Ovary (tissue), 10 donors: ENCODE measurements at places on chromosomes 2 and 18. TPM values are rescaled to one million over a fixed set of nuclear protein-coding genes. Genes with fewer than 3 reads are reported as not detected.

DNA sequence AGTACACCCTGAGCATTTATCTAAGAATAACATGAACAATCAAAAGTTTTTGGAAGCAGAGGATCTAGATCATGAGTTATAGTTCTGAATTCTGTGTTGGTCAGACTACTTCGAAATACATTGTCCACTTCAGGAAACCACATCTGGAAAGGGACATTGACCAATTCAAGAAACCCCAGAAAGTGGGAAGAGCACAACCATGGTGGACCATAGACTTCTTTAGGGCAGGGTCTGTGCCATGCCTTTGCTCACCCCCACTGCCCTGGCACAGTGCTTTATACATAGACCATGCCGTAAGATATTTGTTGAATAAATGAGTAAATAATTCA is 44.3 kb upstream of the CYP1B1 start:
- no peak for DNase-seq

DNA sequence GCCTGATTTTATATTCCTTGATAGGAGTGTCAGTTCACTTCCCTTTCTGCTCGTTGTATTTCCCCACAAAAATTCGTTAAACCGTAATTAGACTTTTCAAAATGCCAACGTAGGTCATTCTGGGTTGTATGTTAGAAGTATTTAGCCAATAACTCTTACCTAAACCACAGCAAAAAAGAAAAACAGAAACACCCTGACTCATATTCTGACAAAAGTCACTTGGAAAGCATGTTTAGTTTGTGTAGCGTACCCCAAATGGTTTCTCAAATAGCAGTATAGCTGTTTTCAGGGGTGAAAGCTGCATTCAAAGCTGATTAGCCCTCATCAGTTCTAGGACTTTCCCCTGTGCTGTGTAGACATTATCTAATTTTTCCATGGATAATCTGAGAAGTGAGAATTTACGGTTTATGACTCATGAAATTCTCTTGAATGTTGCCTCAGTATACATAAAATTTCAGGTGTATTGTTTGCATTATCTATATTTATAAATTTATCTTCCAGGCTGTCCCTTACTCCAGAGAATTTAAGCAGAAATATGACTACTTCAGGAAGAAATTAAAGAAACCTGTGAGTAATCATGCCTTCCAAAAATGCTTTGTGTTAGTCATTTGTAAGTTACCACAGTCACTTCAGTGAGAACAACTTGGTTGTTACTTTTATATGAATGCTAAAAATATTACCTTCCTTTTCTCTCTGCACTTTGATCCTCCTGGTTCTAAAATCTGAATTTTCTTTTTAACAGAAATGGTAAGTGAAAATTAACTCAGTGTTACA is 264.9 kb downstream of the ALPK2 start:
- no peak for DNase-seq

- DNase-seq: no peak
Observed at GRCh38 chr2:170313347-170313991, 135.5 kb downstream of the MYO3B start.

- no peak for DNase-seq
Observed at GRCh38 chr18:70385474-70385873, 96.6 kb downstream of the SOCS6 start.

The LCT gene
- 0.12 TPM for total RNA-seq

DNA sequence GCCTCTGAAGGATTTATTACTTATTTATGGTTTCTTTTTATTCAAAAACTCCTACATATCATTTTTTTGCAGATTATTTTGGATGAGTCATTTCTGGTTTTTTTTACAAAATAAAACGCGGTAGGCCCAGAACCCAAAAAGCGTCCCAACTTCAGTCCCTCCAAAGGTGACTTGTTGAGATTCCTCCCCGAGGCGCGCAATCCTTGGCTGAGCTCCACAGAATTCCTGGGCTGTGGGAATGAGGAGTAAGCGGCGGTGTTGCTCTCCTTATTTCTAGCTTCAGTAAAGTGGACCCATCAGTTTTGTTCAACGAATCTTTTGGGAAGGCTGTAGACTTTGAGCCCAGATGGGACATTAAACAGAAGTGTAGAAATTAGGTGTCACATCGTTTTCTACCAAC is 67.0 kb upstream of the RMP24 start:
- DNase-seq: no peak

The LONRF2 gene
- 43.6 TPM for total RNA-seq

GRCh38 chr2:195686564-195686963 is 29.5 kb downstream of the SLC39A10 start:
- no peak for DNase-seq

DNA sequence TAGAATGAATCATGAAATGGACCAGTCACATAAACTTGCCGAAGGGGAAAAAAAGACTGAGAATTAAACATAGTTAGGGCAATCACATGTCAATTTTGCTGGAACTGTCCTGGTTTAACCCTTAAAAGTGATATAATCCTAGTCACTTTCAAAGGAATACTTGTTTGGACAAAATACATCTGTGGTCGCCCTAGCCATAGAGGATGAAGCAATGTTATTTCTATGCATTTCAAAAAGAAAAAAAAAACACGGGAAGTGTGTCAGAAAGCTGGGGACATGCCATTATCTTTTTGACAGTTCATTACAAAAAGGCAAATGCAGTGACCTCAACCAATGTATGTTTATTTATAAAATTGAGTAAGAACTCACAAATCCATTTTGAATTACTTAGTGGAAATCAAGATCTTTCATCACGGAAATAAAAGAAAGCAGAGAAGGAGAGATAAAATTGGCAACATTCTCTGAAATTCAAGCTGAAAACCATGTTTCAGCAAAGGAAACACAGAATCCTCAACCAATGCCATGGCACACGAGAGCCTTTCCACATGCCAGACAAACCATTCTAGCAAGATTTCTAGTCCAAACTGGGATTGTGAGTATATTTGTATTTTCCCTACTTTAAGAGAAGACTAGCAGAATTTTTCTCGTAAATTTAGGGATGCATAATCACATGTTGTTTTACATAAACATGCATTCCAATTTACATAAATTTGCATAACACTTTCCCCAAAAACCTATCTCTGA is 854.3 kb upstream of the ACVR2A start:
- no peak for DNase-seq

GRCh38 chr2:58055033-58055786 is 8.6 kb downstream of the VRK2 start:
- DNase-seq: no peak

DNA sequence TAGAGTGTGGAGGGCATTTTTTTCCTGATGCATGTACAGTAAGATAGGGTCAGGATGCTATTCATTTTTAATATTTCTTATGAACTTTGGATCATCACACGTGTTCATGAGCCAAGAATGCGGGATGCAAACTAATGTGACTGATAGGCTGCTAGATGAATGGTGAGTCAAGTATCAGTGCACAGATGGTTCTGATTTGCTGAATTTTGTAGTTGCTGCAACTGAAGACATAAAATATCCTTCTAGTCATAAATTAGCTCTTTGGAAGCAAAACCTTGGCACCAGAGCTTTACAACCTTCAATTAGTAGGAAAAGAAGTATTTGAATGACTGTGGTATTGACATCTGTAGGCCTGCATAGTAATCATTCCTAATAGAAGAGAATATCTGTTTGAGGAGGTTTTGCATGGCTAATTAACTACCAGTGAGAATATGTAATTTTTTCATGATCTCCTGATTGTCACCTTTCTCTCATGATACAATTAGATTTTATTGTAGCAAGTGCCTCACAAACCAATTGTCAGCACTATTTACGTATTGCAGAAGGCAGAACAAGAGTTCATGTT is 94.0 kb downstream of the VRK2 start:
- no peak for DNase-seq

The PLGLB2 gene
- total RNA-seq: not detected

The RAB6C gene
- total RNA-seq: 0.20 TPM

DNA sequence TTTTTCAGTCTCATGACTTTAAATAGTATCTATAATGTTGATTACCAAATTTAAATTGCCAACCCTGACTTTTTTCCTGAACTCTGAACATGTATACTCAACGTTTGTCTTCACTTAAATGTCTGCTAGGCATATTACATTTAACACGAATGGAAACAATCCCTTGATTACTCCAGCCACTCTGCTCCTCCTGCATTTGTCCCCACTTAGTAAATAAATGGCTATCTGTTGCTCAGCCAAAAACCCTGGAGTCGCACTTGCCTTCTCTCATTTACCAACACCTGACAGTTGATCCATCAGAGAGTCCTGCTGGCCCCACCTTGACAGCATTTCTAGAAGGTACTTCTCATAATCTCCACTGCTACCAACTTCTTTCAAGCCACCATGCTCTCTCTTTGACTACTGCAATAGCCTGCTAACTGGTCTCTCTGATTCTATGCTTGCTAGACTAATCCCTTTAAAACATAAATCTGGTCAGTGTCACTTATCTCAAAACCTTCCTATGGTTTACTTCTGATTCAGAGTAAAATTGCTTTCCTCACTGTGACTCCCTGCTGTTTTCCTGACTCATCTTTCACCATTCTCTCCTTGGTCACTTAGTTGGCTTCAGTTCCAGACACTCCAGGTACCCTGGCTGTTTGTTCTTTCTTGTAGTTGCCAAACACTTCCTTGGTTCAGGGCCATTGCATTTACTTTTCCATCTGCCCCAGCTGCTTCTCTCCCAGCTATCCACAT is 31.9 kb downstream of the SPAG16 start:
- DNase-seq: no peak

The TACR1 gene
- total RNA-seq: 0.46 TPM

DNA sequence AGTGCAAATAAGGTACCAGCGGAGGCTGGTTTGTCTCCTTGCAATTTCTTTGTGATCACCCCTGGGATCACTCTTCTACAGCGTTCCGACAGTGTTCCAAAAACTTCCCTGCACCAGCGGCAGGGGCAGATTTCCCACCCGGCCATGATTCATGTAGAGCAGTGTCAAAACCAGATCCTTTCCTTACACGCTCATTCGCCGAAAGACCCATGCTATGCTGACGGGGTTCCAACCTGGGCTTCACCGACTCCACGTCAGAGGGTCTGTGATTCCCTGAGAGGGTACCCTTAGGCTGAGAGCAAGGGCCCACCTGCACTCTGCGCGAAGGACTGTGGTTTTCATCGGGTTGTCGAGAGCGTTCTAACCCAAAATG is 423 bp upstream of the TTC27 start:
- DNase-seq: peak; percentile 56

DNA sequence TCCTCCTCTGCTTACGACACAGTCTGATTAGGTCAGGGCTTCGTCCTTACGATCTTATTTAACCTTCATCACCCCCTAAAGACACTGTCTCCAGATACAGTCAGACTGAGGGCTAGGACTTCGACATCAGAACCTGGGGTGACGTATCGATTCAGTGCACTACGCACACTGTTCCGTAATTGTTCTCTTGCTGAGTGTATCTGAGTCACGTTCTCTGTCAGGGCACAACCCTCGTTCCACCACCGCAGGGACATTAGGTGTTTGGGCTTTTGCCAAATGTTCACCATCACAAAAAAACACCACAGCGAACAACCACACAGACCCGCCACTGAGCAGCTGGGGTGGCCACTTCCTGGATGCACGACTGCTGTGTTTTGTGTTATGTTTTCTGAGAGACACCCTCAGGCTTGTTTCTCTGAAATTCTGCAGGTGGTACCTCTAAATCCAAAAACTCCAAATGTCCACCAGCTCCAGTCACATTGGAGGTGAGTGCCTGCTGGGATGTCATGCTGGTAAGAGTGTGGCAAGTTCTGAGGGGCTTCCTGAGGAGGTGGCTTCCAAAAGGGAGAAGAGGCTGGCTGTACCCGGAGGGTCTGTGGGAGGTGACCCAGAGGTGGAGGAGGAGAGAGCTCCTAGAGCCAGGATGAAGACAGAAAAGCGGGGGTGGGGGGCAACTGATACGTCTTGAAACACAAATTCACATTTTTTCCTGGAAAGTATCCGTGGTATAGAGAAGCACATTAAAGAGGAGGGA is 66.6 kb downstream of the ADNP2 start:
- DNase-seq: no peak

- DNase-seq: no peak
Observed at GRCh38 chr18:7037470-7037869, 80.1 kb downstream of the LAMA1 start.

GRCh38 chr18:9095297-9096006 is 7.0 kb upstream of the NDUFV2 start:
- DNase-seq: no peak

- DNase-seq: no peak
Observed at GRCh38 chr2:20333738-20334137, 16.9 kb downstream of the PUM2 start.

- no peak for DNase-seq
Observed at GRCh38 chr18:492451-492850, 8.1 kb downstream of the COLEC12 start.
